ENCODE measurements at places on chromosomes 2 and 18.

DNA sequence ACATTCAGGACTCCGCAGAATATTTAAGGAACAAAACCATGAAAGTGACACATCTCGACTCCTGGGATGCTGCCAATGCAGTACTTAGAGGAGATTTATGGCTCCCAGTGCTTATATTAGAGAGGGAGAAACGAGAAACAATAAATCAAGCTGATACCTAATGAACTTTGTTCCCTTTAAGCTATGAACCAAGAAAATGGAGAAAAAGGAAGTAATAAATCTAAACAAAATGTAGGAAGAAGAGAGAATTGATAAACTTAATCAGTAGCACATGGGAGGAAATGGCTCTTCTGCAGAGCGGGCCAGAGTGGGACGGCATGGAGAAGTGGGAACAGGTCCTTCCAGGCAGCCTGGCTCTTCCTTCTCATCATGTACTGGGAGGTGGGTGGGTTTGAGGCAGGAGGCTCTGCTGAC, 42.7 kb downstream of the NPPC start:
- DNase-seq: no peak

GRCh38 chr2:197888321-197888720, 83.9 kb downstream of the PLCL1 start:
- DNase-seq: no peak

DNA sequence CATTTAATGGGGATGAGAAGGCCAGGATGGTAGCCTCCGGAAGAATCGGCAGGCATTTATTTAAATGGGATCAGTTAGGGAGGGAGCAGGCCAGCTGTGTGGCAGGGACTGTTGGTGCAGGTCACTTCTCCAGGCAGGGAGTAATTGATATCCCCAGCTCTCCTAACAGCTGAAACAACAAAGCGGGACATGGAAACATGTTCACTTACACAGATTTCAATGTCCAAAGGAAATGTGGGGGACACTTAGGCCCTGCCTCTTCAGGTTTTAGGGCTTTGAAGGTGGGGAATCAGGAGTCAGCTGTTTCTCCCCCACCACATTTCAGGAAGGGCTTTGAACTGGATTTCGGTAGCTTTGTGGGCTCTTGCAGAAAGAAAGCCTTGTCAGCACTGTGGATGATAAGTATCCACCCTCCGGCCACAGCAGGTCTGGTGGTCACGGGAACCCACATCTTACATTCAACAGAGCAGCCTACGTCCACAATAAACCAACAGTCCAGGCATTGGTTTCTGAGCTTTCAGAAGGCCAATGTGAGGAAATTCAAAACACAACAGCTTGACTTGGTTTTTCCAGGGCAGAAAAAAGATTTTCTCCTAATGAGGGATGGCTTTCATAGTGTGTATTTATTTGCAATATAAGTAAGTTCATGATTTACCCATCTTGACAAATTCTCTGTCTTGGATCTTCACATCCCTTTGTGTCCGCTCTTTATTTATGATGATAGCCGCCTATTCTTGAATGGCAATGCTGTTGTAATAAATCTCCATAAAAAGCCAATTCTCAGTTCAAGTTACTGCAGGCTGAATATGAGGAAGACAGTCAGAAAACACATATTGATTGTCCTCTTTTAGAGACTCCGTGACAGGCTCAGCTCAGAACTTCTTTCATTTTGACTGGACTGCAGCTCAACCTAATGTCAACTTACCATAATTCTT, 96.6 kb upstream of the NRP2 start:
- DNase-seq: no peak

GRCh38 chr2:4465671-4466070, 762.3 kb downstream of the DCDC2C start:
- no peak for DNase-seq

- no peak for DNase-seq
These were observed 223.4 kb upstream of the SMAD2 start for GRCh38 chr18:48153613-48154481.

GRCh38 chr2:112709703-112710102, 11.1 kb upstream of the NT5DC4 start:
- DNase-seq: no peak

- DNase-seq: no peak
These were observed 44.4 kb downstream of the KCNE4 start for GRCh38 chr2:223096235-223096970.

- no peak for DNase-seq
These were observed 10.6 kb downstream of the OR6B3 start for GRCh38 chr2:240042740-240043139.

DNA sequence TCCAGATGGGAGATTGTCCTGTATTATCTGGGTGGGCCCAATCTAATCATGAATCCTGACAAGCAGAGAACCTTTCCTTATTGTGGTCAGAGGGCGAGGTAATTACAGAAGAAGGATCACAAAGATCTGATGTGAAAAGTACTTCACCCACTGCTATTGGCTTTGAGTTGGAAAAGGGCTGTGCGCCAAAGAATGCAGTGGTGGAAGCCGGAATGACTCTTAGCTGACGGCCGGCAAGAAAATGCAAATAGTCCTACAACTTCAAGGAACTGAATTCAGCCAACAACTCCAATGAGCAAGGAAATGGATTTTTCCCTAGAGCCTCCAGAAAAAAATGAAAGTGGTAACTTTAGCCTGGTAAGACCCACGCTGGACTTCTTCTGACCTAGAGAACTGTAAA, 67.3 kb downstream of the CTNNA2 start:
- no peak for DNase-seq

DNA sequence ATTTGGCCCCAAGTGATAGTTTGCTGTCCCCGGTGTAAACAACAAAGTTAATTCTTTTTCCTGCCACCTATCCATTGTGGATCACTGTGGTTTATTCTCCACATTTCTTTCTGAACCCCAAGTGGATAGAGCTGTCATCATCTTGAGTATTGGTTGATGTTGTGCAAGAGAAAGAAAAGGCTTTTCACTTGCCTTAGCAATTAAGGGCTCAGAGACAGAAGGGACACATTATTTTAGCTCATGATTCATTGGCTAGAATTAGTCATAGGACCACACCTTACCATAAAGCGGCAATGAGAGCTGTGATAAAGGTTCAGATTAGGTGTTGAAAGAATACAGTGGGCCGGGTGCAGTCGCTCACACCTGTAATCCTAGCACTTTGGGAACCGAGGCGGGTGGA, 442.1 kb upstream of the DCC start:
- DNase-seq: no peak

DNA sequence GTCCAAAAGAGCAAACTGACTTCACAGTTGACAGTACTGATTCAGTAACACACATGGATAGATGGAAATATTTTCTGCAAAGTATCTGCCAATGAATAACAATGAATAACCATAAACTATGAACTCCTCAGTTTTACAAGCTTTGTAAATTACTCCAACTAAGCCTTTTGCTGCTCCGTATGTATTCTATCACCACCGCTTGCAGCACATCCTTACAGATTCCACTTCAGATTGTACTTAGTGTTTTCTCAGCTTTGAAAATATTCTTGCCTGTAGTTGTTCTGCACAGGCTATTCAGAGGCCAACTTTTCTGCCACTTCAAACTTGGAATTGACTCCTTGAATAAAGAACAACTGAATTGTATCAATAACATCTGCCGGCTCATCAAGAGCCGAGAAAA, 36.2 kb downstream of the TLK1 start:
- DNase-seq: no peak

GRCh38 chr2:199914372-199914958, 3.4 kb downstream of the C2orf69 start:
- DNase-seq: no peak

- DNase-seq: no peak
These were observed 56.7 kb upstream of the EML6 start for GRCh38 chr2:54666634-54667265.

DNA sequence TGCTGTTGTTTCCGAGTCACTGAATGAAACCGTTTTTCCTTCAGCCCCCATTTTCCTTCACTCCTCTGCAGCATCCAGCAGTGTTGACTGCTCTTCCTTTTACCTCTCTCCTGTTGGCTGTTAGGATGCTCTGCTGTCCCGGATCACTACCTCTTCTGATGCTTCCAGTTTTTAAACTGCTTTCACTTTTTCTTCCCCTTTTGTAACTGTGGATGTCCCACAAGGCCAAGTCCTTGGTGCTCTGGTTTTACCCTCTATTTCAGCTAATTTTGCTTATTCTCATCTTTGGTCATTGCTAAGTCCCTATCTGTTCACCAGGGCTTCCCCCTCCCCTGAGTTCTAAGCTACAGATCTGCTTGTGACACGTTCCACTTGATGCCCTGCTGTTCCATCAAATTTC, 39.4 kb upstream of the MAP4K3 start:
- DNase-seq: no peak

DNA sequence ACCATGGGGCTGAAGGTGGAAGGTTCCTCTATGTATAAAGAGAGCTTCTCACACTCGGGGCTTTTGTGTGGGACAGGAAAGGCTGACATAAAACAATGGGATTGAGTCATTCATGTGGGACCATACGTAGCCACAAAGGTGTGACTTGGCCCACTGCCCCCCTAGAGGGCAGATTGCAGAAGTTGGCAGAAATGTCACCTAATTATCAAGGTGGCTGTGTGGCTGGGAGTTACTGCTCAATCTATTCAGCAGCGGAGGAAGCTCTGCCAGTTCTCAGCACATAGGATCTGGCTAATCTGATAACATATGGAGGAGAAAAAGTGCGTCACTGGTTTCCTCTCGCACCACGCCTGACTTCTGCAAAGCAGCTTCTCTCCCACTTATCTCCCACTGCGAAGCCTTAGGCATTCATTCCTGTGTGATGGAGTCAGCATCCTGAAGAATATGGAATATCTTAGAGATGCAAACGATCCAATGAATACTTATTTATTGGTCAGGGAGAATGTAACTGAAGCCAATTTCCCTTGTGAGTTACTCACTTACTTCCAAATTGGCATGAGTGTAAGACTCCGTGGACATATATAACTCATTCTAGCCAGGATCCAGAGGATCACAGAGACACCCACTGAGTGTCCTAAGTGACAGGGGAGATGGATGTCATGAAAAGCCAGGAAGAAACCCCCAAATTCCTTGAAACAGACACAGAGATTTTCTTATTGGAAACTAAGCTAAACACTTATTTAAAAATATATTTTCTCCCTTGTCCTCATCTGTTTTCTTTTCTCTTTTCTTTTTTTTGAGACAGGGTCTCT, 344.8 kb downstream of the TGIF1 start:
- no peak for DNase-seq

GRCh38 chr2:85804583-85804982, 50.8 kb downstream of the ATOH8 start:
- DNase-seq: peak; percentile 27

- DNase-seq: no peak
These were observed 633.3 kb upstream of the ACVR2A start for GRCh38 chr2:147211484-147211883.

GRCh38 chr2:112073875-112074274, 18.8 kb downstream of the TMEM87B start:
- DNase-seq: no peak

GRCh38 chr18:36792634-36793283, 36.0 kb downstream of the TPGS2 start:
- no peak for DNase-seq

GRCh38 chr2:189046320-189046719, 72.1 kb downstream of the COL3A1 start:
- DNase-seq: no peak

- no peak for DNase-seq
These were observed 41.0 kb downstream of the SP110 start for GRCh38 chr2:230178546-230179485.

DNA sequence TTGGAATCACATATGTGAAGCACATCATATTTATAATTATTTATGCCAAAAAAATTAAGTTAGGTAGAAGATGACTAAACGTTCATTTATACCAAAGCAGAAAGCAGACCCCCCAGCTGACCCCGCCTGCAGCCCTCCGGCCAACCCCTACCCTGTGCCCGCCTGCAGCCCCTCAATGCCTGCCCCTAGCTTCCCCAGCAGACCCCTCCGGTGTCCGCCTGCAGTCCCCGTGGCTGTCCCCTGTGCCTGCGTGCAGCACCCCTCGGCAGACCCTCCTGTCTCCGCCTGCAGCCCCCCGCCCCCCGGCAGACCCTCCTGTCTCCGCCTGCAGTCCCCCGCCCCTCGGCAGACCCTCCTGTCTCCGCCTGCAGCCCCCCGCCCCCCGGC, 136.2 kb downstream of the NFATC1 start:
- no peak for DNase-seq

DNA sequence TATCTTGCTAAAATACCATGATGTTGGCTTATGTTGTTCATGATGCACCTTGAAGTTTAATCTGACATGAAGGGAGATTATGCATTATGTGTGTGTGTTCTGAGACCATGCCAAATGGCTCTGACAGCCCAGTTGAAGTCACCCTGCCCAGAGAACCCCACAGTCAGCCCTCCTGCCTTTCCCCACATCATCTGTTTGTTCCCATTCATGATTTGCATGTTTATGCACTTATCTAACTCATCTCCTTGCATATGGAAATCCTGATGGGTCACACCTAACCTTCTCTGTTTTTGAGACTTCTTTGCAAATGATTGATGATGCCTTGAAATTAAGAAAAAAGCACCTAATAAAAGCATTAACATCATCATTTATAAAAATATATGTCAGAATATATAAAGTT, 752.2 kb downstream of the GALR1 start:
- no peak for DNase-seq

DNA sequence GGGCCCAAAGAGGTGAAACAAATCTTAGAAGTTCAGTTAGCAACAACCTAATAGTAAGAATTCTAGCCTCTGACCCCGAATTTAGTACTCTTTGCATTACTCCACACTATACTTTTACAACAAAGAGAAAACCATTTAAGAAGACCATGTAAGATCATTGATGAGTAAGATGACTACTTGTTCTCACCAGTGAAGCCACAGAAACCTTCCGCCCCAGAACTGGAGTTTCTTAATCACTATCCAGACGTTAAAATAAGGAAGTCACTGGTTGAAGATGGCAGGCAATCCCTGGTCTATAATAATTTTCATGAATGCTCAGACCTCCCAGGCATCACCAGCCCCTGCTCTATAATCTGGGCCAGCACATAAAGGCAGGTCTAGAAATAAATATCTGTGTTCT, 95.0 kb downstream of the TMEM163 start:
- DNase-seq: no peak

DNA sequence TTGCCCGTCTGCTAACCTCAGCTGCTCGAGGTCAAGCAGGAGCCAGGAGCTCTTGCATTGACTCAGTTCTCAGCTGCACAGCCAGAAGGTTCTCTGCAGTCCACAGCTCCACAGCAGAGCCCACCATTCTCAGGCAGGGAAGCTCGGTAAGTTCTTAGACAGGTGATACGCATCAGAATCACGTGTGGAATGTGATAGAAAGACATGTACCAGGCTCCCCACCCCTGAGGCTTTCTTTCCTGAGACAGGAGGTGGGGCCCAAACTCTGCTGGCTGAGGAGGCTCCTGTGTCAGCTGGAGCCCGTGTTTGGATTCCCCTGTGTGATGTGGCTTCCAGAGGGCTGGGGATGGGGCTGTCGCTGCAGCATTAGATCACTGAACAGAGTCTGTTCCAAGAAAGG, 28.0 kb downstream of the DIPK1C start:
- DNase-seq: no peak

DNA sequence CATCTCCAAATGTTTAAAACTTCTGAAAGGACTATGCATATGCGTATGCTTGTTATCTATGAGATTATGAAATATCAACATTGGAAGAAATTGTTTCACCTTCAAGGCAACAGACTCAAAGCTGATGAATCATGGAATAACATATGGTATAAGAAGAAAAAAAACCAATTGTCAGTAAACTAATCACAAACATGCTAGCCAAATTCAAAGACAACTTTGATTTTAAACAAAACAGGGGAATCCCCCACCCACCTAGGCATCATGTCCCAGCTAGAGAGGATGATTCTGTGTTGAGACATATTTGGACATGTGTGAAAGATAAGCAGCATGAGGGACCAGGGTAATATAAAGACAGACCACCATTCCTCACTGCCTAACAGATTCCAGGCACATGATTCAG, 147.7 kb downstream of the WDPCP start:
- DNase-seq: no peak

Data from CD4-positive, alpha-beta T cell treated with Interleukin-17A for 1 hour (primary cell).